ENCODE measurements at places on chromosomes 6 and 20.

- DNase-seq = no peak
These were observed 2.1 kb downstream of the GOPC start for GRCh38 chr6:117600008-117600743.

- DNase-seq = no peak
These were observed 21.9 kb downstream of the TOP1 start for GRCh38 chr20:41050361-41051008.

DNA sequence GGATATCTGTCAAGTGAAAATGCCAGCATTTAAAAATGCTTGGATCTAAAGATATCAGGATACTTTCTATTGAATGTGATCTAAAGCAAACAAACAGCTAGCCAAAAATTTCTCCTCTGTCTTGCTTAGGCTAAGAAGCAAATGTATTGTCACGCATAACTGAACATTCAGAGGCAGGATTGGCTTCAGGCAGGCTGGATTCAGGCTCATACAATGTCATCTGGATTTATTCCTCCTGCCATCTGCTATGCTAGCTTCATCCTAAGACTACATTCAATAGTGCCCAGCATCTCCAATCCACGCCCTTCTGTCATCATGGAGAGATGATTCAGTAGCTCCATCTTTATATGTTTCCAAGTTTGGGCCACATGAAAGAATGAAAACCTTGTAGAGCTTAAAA lies 27.1 kb downstream of the PFDN4 start:
- DNase-seq = no peak

DNA sequence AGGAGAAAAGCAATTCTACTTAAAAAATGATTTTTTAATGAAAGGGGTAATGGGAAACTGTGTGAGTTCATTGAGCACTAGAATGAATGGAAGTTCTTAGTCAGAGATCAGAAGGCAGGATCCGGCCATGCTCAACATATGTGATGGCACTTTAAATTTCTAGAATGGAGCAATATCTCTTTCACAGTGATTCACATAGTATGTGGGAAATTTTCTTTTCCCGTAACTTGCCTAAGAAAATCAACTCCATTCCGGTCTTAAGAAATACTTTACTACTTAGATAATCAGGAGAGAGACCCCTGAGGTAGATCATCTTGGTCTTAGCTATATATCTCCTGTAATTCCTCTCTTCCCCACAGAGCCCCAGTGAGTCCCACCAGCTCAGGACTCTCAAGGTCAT lies 131.8 kb downstream of the SCML4 start:
- no peak for DNase-seq

- DNase-seq = no peak
These were observed 414.3 kb downstream of the KIF16B start for GRCh38 chr20:16158976-16159286.

DNA sequence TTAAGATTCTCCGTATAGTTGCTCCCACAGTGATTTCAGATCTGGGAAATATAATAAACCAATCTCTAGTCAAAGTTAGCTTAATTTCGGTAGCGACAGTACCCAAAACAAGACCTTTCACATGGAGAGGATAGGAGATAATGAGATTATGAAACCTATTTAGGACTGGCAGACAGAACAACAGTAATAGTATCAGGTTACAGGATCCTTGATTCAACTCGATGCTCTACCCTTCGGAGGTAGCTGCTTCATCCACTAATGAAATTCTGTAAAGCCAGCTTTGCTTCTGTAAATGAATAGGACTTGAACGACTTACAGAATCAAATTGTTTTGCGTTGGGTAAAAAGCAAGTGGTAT lies 534 bp upstream of the AKIRIN2 start:
- DNase-seq = peak; percentile 76

- no peak for DNase-seq
These were observed 5.2 kb downstream of the ZNF341 start for GRCh38 chr20:33736962-33737361.

- DNase-seq = no peak
These were observed 294.0 kb downstream of the ADGB start for GRCh38 chr6:146892613-146893401.

GRCh38 chr20:35837577-35838195 lies 65.9 kb downstream of the PHF20 start:
- no peak for DNase-seq

DNA sequence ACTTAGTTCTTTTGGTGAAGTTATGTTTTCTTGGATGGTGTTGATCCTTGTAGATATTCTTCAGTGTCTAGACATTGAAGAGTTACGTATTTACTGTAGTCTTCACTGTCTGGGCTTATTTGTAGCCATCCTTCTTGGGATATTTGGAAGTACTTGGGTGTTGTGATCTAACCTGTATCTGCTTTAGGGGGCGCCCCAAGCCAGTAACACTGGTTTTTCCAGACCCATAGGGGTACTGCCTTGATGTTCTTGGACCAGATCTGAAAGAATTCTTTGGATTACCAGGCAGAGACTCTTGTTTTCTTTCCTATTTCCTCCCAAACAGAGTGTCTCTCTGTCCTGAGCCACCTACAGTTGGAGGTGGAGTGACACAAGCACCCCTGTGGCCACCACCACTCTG lies 309.1 kb upstream of the IMPG1 start:
- no peak for DNase-seq

- DNase-seq = no peak
These were observed 122.6 kb upstream of the PLCB4 start for GRCh38 chr20:8946036-8946940.

- peak; percentile 16 for DNase-seq
These were observed 222.8 kb downstream of the UST start for GRCh38 chr6:148969603-148970061.

DNA sequence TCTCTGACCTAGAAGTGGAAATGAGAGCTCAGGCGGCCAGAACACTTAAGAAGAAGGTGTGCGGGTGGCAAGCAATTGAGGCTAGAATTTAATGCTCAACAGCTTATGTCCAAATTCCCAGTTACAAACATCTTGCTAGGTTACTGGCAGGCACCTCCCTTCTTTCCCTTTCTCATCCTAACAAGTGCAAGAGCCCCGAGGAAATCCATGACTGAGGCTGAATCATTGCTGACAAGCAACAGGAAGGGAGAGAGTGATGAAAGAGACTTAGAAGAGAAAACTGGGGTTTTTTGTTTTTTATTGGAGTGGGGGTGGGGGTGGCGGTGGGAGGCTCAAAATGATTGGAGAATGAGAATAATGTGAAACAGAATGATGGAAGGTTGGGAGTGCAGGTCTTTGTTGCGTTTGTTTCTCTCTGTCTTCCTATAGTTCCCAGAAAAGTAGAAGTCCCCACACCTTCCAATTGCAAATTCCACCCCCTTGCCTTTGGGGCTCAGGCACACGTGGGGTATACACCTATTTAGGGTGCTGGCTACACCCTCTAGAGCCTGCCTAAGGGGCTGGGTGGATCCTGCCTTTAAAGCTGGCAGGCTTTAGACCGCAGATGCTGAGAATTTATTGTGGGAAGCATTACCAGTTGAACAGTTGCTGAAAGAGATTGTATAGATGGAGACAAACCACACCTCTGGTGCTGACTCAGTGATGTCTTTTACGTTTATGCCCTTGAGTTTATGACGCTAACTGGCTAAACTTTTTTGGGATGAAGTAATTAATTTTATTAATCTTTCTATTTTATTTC lies 1.4 kb downstream of the FAM83B start:
- DNase-seq = no peak

DNA sequence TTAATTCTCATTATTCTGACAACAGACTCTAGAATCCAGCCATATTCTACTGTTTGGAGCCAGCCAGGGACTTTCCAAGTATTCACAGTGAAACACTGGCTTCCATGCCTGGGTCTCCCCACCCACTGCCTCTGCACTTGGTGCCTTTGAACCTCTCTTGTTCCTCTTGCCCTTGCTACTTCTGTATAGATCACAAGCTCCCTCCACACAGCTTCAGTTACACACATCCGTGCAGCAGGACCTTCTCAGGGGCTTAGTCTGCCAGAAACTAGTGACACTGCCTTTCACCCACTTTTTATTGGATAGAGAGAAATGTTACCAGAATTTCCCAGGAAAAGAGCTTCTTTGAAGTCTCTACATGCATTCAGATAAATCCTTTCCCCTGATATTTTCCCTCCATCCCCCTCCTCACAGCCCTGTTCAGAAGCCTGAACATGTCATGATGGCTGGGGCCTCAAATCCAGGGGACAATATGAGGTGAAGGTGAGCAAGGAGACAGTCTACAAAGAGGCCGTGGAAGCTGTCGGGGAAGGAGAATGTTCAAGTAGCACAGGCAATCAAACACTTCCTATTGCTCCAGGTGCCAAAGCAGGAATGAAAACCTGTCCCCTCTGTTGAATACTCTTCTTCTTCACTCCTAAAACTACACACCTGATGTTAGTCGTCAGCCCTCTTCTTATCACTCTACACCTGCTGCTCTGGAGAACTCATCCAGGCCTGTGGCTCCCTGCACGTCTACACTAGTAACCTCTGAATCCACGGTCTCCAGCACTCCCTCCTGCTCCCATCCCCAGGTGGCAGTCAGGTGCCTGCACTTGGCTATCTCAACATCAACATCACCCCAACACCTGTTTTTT lies 20.2 kb upstream of the HLA-DOA start:
- DNase-seq = no peak

Measured in NCI-H2029 treated with DMSO at 0.1 percent for 48 hours (cell line).